ENCODE measurements at places on chromosomes 7 and 10.

DNA sequence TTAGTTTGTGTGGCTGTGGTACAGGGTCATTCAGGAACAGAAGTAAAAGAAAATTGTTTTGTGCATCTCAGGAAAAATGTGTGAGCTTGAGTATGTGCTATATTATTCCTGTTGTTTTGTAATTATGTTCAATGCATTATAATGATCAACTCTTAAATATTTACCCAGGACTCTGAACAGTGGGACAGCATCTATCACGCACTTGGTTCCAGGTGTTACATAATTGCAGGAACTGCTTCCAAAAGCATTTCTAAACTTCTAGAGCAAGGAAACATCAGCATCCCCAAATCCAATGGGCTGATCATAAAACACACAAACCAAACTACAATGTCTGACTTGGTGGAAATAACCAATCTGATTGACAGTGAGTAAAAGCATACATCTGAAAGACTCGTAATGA lies 26.6 kb downstream of the ENO4 start:
- DNase-seq: no peak

DNA sequence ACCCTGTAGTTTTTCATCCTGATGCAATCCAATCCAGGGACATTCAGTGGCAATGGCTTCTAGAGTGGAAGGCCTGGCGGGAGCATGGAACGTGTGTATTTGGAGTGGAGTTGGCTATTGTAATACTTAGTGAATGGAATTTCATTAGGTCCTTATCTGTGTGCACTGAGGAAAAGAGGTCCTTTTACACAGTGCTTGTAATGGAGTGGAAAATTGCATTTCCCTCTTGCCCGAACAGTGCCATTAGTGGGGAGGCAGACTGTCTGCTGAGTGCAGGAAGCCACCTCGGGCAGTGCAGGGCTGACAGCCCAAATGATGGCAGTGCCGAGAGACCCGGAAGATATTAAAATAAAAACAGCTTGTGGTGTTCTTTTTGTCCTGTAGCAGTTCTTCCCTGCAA lies 786.6 kb downstream of the LRMDA start:
- no peak for DNase-seq

DNA sequence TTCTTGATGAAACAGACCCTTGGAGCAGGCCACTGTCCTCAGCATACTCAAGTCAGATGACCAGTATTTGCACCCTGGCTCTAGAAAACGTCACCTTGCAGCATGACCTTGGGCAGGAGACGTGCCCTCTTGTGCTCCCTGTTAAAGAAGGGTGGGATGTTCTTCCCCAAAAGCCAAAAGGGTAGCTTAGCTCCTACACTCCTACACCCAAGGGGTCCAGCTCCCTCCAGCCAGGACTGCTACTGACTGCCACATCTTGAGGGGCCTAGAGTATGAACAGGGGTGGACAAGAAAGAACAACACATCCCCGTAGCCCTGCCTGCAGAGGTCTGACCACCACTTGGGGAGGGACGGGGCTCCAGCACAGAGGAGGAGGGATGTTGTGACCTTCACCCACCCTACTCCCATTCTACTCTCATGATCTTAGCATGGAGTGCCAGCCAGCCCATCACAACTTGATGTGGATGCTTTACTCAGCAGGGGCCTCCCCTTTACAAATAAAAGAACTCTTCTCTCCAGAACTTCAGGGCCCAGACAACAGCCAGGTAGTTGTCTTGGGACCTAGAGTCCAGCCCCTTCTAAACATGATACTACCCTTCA lies 165.3 kb upstream of the ZMIZ1 start:
- no peak for DNase-seq

GRCh38 chr10:45375716-45376231 lies 1.8 kb downstream of the ALOX5 start:
- DNase-seq: no peak

DNA sequence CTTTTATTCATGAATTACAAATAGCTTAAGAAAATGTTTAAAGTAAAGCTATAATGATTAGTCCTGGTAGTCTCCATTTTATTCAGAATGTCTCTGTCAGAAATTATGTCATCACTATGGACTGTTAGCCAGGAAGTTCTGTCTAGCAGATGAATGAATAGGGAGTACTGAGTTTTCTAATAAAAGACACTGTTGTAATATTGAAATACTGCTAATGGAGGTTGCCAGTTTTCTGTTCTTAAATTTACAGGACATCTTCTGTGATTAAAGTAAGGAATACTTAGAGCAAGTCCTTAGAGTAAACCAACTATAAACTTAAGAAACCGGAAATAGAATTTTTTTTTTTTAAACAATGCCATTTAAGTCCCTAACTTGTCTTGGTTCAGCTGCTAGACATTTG lies 309.8 kb downstream of the ADK start:
- no peak for DNase-seq

- DNase-seq: no peak
These were observed 82.3 kb downstream of the INPP5A start for GRCh38 chr10:132619927-132620326.

DNA sequence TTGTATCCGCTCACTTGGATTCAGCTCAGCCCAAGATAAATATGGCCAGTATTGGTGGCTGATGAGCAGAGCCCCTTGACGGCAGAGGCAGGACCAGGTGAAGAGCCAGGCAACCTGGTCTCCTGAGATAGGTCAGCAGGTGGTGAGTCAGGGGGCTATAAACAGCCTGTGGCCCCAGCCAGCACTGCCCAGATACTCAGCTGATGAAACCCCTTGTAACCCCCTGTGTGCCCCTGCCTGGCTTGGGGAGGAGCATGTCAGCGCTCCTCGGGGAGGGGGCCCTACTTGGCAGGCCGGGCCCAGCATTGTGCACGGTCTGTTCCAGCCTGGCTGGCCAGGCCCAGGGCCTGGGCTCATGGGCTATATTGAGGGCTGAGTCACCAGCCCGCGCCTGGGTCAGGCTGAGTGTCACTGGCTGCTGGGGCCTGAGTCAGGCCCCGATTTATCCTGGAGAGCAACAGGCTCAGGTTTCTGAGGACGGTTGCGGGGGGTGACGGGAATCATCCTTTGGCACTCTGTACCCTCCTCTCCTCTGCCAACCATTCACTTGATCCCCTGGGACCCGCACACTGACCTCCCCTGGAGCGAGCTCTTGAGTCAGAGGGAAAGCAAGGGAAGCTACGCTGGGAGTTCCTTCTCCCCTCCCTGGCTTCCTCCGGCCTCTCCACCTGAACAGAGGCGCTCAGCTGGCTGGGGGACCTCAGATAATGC lies 2.8 kb upstream of the FLNC start:
- DNase-seq: no peak

- DNase-seq: no peak
These were observed 42.1 kb upstream of the MKLN1 start for GRCh38 chr7:131285556-131285955.

GRCh38 chr10:116237260-116237659 lies 35.7 kb downstream of the GFRA1 start:
- no peak for DNase-seq

GRCh38 chr10:550665-551372 lies 138.6 kb downstream of the DIP2C start:
- no peak for DNase-seq

DNA sequence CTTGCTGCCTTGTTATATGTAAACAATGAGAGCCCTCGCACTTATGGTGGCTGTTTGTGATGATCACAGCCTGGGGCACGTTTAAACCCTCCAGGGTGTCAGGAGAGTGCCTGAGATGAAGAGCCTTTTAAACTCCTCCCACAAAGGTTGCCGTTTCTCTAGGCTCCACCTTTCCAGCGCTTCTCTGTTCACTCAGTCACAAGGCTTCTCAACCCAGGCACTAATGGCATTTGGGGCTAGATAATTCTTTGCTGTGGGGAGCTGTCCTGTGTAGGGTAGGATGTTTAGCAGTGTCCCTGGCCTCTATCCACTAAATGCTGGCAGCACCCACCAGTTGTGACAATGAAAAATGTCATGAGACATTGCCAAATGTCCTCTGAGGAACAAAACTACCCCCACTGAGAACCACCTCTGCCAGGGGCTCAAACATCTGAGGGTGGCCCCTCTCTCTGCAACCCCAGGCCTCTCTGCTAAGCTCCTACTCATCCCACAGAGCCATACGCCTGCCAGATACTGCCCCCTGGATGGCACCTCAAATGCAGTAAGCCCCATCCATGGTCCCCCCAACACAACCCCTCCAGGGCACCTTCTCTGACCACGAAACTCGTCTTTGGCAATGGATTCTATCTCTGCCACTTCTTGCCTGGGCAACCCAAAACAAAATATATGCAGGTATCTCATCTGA lies 144.3 kb upstream of the ZMIZ1 start:
- DNase-seq: no peak

DNA sequence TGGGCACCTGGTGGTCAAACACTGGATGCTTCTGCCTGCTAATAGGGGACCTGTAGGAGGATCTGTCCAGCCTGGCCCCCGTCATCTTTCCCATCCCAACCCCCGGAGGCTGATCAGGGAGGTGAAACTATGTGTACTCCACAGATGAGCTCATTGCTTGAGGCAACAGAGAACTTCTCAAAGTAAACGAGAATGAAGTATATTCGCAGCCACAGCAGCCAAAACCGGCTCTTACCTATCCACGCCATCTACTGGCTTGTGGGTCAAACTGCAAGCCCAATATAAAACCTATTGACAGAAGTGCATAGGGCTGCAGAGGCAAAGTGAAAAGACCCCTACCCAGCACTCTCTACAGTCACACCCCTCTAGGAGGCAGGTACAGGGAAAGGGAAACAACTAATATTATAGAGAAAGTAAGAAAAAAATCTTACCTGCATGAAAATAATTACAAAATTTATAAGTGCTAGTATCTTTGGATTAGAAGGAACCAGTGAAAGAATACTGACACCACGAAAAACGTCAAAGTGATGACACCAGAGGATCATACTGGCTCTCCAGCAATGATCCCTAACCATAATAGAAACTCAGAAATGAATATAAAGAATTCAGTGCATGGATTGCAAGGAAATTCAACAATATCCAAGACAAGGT lies 973.5 kb downstream of the ANKRD7 start:
- no peak for DNase-seq

- no peak for DNase-seq
These were observed 5.8 kb downstream of the DDX56 start for GRCh38 chr7:44567884-44568283.

DNA sequence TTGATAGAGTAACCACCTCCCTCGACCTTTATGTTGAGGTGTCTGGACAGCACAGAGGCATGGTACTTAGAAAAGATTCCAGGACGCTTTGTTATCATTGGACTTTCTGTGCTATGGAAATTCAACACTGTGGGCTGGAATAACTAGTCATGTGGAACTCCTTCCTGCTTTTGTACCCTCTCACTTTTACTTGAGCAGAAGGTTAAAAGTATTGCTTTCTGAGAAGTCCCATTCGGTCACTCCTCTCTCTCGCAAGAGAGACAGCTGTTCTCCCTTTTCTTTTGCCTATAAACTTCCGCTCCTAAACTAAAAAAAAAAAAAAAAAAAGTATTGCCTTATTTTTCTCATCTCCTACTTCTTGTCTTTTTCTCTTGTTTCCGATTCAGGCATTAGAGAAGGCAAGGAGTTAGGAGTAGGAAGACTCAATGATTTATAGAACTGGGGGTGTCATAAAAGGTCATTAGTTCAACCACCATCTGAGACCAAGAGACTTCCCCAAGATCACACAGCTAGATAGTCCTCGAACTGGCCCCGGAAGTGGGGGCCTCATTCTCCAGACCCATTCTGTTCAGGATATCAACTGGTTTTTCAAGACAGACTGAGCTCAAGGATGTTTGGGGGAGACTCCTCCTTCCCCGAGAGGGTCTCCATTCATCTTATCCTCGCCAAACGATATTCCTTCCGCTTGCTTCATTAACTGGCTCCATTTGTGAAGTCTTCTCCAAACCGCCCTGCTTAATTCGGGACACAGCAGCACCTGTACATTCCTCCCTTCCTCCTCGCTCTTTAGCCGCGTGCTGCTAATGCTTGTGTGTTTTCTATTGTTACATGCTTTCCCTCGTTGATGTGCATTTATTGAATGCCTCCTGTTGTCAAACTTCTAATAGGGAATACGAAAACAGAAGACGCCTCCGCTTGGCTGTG lies 995 bp upstream of the INPP5F start:
- DNase-seq: no peak

DNA sequence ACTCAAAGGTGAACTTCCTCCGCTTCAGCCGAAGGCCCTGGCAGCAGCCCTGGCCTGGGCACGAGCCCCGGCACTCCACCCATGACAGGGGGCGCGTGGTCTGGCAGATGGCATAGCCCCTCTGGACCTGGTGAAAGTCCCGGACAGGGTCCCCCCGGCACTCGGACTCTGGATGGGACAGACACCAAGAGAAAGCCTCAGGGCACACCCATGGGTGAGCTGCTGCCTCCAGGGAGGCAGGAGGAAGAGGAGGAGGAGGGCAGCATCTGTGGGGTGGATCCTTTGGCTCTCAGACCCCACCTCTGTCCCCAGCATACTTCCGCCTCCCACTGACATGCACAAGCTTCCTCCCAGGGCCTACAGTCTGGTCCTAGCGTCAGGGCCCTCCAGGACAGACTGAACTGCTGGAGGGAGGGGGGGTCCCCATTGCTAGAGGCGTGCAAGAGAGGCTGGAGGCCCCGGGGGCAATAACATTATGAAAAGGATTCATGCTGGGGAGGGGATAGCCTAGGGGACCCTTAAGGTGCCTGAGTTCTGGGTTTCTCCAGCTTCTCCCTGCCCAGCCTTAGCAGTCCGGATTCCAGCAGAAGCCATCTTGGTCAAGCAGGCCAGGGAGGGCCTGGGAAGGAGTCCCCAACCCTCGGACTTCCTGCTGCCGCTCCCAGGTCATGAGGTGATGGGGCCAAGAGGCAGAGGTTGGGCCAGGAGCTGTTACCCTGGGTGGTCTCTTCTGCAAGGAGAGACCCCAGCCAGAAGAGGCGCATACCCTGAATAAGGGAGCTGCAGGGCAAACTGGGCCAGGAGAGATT lies 169.3 kb downstream of the LCOR start:
- no peak for DNase-seq

GRCh38 chr10:119412244-119413092 lies 130.1 kb downstream of the RGS10 start:
- DNase-seq: no peak

GRCh38 chr7:81707196-81707595 lies 62.7 kb downstream of the HGF start:
- no peak for DNase-seq

All from activated CD4-positive, alpha-beta T cell treated with anti-CD3 and anti-CD28 coated beads, Interleukin-2, amount 50 U/mL, for 4 hours (primary cell).